ENCODE measurements at places on chromosomes 13 and 19.

GRCh38 chr19:49421039-49421877 is 2.0 kb downstream of the PTH2 start:
- peak; percentile 40 for DNase-seq

DNA sequence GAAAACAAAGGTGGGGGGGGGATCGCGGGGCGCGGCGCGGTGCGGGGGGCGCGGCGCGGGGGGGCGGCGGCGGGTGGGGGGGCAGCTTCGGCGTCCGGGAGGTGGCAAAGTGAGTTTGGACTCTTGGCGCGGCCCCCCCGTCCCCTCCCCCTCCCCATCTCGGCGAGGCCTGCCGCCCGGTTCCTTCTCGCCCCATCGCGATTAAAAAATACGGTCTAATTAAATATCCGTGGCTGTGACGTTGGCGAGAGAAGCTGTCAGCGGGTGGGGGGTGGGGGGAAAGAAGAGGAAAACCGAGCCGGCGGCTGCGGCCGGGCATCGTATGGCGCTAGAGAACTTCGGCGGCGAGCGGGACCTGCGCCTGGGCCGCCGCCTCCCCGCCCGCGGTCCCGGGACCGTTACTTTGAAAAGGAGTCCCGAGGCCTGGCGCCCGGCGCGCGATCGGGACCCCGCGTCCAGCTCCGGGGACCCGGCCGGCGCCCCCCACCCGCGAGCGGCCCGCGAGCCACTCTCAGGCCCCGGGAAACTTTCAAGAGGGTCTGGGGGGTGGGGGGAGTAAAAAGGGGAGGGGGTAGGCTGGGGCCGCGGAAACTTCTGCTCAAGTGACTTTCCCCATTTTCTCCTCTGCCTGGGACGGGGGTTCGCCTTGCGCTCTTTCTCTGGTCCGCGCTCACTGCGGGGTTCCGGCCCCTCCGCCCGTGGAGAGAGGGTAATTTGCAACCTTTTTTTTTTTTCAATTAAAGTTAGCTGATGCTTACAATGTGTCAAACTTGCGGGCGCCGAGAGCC is 146.3 kb upstream of the ZNF536 start:
- DNase-seq = peak; percentile 36

DNA sequence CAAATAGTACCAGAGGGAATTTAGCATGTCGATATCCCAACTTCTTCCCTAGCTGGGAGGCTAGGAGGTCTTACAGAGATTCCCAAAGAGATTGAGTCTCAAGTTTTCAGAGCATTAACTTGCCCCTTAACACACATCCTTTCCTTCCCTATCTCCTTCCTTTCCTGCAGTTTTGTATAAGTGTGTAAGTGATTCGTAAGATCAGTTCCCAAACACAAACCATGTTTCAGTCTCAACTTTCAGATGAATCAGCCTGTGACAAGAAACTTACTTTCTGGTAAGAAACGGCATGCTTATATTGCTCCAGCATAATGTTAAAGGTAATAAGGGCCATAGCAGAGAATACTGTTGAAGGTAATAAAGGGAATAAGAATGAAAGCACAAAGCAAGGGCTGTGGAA is 472.2 kb downstream of the LIG4 start:
- peak; percentile 5 for DNase-seq

DNA sequence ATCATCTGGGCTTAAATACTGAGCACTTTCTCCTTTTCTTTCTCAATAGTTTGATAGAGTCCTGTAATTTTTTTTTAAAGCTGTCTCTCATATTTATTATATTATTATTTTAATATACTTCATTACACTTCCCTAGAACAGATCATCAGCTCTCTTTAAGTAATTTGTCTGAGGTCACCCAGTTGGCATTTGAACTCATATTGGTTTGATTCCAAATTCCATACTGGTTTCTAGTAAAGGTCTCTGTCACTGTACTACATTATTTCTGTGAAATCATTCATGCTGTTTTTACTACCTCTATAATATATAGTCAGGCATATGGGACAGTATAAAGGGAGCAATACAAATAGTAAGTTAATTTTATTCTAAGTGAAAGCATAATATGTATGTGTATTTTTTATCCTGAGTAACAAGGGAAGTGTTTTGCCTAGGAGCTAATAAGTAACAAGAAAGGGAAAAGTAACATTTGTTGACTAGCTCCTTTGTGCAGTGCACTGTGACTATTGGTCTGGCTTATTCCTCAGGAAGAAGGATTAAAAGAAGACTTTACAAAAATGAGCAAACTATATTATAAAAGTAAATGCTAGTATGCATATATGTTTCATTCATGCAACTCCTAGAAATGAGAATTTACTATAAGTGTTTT is 14.3 kb downstream of the LPAR6 start:
- DNase-seq = peak; percentile 47

DNA sequence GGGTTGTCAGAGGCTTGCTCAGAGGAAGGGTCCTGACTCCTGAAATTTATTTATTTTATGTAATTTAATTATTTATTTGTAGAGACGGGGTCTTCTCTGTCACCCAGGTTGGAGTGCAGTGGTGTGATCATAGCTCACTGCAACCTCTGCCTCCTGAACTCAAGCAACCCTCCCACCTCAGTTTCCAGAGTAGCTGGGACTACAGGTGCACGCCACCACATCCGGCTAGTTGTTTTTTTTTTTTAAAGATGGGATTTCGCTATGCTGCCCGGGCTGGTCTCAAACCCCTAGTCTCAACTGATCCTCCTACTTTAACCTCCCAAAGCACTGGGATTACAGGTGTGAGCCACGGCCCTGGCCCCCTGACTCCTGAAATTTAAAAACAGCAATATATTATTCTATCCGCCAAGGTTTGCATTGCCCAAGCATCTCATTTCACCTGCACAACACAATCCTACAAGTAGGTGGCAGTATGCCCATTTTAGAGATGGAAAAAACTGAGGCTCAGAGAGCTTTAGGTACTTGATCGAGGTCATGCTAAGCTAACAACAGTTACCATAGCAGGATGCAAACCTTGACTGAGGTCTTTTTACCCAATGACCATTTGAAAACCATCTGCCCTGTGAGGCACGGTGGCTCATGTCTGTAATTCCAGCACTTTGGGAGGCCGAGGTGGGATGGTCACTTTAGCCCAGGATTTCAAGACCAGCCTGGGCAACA is 18.1 kb downstream of the ARHGEF18 start:
- peak; percentile 43 for DNase-seq

- DNase-seq = peak; percentile 20
Measured at GRCh38 chr19:39645800-39646411, 9.8 kb upstream of the LGALS16 start.

GRCh38 chr13:99617474-99618255 is 116.4 kb downstream of the TM9SF2 start:
- peak; percentile 32 for DNase-seq

DNA sequence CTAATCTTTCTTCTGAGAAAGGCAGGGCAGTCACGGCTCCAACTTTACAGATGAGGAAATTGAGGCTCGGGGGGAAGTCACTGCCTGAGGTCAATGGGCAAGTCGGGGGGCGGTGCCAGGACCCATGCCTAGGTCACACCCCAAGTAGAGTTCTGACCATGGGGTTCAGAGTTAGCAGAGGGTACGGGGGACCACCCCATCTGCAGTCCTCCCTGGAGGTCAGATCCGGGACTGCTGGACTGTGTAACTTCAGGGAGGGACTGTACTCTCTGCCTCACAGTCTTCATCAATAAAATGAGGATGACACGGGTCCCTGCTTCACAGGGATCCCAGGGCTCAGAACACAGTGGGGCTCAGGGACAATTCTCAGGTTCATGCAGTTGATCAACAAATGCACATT is 7.7 kb downstream of the SLC5A5 start:
- DNase-seq = no peak

DNA sequence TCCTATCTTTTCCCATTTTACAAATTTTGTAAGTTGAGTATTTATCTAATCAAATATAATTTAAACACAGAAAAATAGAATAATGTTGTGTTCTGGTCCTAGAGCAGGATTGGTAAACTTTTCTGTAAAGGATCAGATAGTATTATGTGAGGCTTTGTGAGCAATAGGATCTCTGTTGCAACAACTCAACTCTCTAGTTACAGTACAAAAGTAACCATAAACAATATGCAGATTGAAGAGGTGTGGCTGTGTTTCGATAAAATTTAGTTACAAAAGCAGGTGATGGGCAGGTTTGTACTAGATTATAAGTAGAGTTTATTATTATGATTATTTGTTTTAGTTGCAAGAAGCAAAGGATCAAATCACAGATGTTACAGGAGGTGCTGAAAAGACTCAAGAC is 15.2 kb upstream of the C1QTNF9B start:
- DNase-seq = no peak

DNA sequence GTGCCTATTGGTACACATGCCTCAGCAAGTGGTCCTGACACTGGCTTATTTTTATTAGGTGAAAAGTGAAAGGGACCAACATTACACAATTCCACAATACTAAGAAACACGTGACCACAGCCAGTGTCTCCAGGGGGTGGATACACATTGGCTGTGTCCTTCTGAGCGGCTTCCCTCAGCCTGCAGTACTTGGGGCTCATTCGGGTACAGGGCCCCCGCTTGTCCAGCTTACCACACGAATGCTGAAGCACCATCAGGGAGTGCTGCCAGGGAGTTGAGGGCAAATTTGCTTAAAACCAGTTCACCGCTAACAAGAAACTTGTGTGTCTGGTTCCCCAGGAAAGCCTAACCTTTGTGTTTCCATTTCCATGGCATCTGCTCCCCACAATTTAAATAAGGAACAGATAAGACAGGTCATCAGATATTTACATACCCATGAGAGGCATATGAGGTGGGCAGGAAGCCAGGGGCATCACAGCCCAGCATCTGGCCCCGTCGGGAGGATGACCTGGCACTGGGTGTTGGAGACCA is 23.3 kb downstream of the PBX4 start:
- DNase-seq = no peak
